B cell (primary cell): ENCODE measurements at places on chromosomes 5 and 9. TPM values are rescaled to one million over a fixed set of nuclear protein-coding genes. Genes with fewer than 3 reads are reported as not detected.

DNA sequence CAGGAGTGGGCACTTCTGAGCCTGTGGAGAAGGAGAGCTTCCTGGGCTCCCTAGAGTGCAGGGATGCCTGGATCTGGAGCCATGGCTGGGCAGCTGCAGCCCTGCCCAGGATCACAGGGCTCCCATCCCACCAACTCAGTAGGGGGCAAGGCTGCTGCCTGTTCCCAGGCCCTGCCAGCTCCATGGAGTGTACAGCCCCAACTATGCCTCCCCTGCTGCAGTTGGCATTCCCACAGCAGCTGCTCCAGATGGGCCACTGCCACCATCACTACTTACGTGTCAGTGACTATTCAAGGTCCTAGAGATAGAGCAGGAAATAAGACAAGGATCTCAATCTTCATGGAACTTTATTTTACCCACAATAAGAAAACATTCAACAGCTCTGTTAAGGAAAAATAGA lies 107.1 kb upstream of the TNPO1 start:
- H3K27me3 ChIP-seq: peaks cover 10% of the 10 kb centered on the region
- H3K4me3 ChIP-seq: no peak overlapping the region
- no peaks in the 10 kb centered on the region for H3K36me3 ChIP-seq
- no peak overlapping the region for H3K27ac ChIP-seq

DNA sequence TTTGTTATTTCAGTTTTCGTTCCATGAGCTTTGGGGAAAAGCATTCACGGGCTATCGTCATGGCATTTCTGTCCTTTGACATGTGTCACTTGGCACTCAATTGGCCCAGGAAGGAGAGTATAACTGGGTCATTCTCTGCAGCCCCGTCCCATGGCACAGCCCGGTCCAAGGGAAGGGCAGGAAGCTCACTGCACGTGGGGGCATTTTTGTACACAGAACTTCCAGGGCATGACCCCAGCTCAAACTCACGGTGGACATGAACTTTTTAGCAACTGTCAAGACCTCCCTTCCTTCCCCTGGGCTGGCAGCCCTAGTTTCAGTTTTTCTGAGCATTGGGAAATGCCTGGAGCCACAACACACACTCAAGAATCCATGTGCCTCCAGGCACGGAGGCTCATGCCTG lies 161.6 kb upstream of the PANK3 start:
- no peaks in the 10 kb centered on the region for H3K36me3 ChIP-seq
- no peaks in the 10 kb centered on the region for H3K27me3 ChIP-seq
- no peak overlapping the region for H3K4me3 ChIP-seq

- H3K36me3 ChIP-seq: peaks cover 2% of the 10 kb centered on the region
- peak; percentile 69 for DNase-seq
- H3K4me1 ChIP-seq: peaks cover 57% of the 10 kb centered on the region
- H3K27me3 ChIP-seq: no peaks in the 10 kb centered on the region
- peak overlapping the region; percentile 63 for H3K27ac ChIP-seq
- no peak overlapping the region for H3K4me3 ChIP-seq
Observed at GRCh38 chr9:3478549-3478953, 47.2 kb downstream of the RFX3 start.

DNA sequence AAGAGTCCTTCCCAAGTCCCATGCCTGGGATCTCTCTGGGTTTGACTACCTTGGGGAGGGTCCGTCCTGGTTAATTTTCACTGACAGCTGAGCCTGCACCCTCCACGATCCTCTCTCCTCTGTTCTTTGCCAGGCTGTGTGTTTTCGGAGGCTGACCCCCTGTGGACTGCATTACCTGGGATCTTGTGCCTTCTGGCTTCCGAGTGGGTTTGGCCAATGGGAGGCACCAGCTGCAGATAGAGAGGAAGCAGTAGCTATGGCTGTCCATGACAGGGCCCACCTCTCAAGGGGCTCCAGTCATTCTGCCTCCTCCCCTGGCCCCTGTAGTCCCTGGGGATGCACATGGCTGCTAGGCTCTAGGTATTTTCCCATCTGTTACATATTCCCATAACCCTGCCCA lies 285.0 kb downstream of the DMRT2 start:
- no peak for DNase-seq
- no peaks in the 10 kb centered on the region for H3K27me3 ChIP-seq
- H3K4me1 ChIP-seq: no peaks in the 10 kb centered on the region
- no peak overlapping the region for H3K4me3 ChIP-seq
- H3K36me3 ChIP-seq: no peaks in the 10 kb centered on the region

DNA sequence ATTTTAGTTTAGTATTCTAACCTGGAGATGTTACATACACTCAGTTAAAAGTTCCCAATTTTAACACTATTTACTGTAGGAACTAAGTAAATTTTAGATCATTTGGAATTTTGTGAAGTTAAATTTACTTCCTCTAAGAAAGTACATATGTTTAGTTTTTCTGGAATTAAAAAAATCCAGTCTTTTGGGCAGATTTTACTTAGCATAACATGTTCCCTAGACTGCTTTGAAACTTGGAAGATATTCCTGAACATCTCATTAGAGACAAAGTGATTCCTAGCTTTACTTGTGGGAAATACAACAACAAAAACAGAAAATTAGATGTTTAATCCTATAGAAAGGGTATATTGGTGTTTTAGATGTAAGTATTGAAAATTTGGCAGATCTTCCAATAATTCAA lies 930.0 kb upstream of the PTPRD start:
- no peak overlapping the region for H3K4me3 ChIP-seq
- no peaks in the 10 kb centered on the region for H3K27me3 ChIP-seq
- no peaks in the 10 kb centered on the region for H3K36me3 ChIP-seq
- no peak for DNase-seq

DNA sequence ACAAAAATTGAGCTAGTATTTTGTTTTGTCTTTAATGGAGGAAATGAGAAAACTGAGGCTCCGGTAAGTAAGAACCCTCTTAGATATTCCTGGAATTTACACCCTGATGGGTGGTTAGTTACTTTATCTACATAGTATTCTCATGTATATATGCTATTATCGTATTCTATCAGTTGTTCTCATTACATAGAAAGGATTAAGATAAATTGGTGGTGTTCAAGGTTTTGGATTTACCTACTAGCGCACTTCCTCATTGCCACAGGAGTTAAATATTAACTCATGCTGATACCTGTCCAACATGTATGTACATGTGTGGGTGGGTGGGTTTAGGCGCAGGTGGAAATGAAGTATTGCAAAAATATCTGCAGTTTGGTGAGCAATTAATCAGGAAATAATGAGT lies 61.1 kb upstream of the IFNE start:
- no peak overlapping the region for H3K4me3 ChIP-seq
- H3K36me3 ChIP-seq: no peaks in the 10 kb centered on the region
- H3K4me1 ChIP-seq: no peaks in the 10 kb centered on the region
- DNase-seq: no peak

DNA sequence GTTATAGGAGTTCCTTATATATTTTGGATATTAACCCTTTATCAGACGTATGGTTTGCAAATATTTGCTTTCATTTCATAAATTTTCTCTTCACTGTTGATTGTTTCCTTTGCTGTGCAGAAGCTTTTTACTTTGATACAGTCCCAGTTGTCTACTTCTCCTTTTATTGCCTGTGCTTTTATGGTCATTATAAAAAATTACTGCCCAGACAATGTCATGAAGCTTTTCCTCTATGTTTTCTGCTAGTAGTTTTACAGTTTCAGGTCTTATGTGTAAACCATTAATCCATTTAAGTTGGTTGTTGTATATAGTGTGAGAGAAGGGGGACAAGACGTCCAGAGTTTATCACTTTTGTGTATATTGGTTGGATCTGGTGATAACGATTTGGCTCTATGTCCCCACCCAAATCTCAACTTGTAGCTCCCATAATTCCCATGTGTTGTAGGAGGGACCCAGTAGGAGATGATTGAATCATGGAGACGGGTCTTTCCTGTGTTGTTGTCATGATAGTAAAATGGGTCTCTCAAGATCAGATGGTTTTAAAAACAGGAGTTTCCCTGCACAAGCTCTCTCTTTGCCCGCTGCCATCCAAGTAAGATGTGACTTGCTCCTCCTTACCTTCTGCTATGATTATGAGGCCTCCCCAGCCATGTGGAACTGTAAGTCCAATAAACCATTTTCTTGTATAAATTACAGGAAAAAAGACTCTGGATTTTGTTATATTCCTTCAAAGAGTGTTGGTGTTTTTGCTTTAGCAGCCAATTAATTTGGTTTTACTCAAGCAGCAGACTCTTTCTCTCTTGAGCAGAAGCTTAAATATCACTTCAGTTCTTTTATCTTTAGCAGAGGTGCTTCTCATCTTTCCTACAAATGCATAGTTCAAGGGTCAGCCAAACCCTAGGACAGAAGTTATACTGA lies 13.7 kb downstream of the F2R start:
- DNase-seq: no peak
- no peaks in the 10 kb centered on the region for H3K4me1 ChIP-seq
- no peaks in the 10 kb centered on the region for H3K27me3 ChIP-seq
- no peaks in the 10 kb centered on the region for H3K36me3 ChIP-seq
- H3K27ac ChIP-seq: no peak overlapping the region

The CCNJL gene
- 0.03 and 0.06 TPM in 2 replicates for polyA plus RNA-seq

DNA sequence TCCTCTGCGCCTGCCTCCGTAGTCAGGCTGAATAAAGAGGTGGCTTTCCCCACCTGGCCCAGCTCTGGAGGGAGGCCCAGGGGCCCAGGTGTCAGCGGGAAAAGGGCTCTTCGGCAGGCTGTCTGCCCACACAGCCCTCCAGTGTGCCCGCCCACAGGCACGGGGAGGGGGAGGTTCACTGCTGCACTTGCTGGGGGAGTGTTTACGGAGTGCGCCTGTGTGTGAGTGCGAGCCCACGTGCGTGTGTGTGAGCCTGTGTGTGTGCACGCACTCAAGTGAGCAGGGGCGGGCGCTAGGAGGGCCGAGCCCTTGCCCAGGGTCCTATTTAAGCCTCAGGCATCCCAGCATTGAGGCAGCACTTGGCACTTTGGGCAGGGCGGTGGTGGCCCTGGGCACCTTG lies 10.9 kb downstream of the DNLZ start:
- H3K4me3 ChIP-seq: no peak overlapping the region
- no peak overlapping the region for H3K27ac ChIP-seq
- no peaks in the 10 kb centered on the region for H3K27me3 ChIP-seq
- no peak for DNase-seq
- no peaks in the 10 kb centered on the region for H3K36me3 ChIP-seq
- no peaks in the 10 kb centered on the region for H3K4me1 ChIP-seq

DNA sequence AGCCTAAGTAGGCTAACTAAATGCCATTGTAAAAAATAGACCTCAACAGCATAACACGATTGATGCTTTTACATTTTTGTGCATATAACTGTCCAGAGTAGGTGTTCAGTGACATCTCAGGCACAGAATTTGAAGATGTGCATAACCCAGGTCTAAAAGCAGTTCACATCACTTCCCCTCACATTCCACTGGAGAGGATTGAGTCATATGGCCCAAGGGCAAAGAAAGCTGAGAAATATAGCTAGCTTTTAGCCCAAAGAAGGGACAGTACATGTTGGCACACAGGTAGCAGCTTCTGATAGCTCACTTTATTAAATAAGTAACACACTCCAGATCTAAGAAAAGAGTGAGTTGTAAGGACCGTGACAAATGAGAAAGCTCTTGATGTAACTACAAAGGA lies 2259.5 kb upstream of the WWC1 start:
- no peaks in the 10 kb centered on the region for H3K27me3 ChIP-seq
- no peak overlapping the region for H3K4me3 ChIP-seq
- H3K27ac ChIP-seq: no peak overlapping the region

- peaks cover 24% of the 10 kb centered on the region for H3K4me1 ChIP-seq
- H3K36me3 ChIP-seq: peaks cover 11% of the 10 kb centered on the region
- DNase-seq: no peak
- H3K4me3 ChIP-seq: no peak overlapping the region
- no peak overlapping the region for H3K27ac ChIP-seq
Observed at GRCh38 chr5:131610198-131611063, 24.6 kb downstream of the RAPGEF6 start.

DNA sequence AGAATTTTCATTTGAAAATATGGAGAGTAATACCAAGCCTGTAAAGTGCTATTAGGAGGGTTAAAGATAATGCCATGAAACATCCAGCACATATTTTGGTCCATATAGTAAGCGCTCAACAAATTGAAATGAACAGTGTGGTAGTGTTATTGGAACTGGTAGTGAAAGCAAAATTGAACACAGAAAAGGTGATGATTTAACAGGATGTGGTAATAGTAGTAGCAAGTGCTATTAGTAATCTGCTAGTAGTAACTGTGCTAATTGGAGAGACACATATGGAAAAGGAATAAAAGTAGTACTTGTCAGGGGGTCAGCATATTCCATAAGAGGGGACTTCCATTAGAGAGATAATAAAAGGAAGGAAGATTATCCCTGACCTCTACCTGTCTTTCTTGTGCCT lies 187.3 kb downstream of the HTR1A start:
- H3K36me3 ChIP-seq: no peaks in the 10 kb centered on the region
- no peak for DNase-seq
- H3K4me3 ChIP-seq: no peak overlapping the region
- H3K27ac ChIP-seq: no peak overlapping the region
- H3K27me3 ChIP-seq: no peaks in the 10 kb centered on the region

- DNase-seq: no peak
- no peaks in the 10 kb centered on the region for H3K4me1 ChIP-seq
- no peaks in the 10 kb centered on the region for H3K36me3 ChIP-seq
- no peak overlapping the region for H3K4me3 ChIP-seq
Observed at GRCh38 chr9:11338130-11338529, 725.3 kb upstream of the PTPRD start.

- H3K4me1 ChIP-seq: peaks cover 88% of the 10 kb centered on the region
- no peaks in the 10 kb centered on the region for H3K27me3 ChIP-seq
- DNase-seq: peak; percentile 86
- H3K27ac ChIP-seq: peak overlapping the region; percentile 95
Observed at GRCh38 chr5:134543820-134544614, 18.5 kb downstream of the JADE2 start.

The FSTL4 gene
- 0.31 and 0.40 TPM in 2 replicates for polyA plus RNA-seq

- H3K27me3 ChIP-seq: no peaks in the 10 kb centered on the region
- DNase-seq: no peak
- no peaks in the 10 kb centered on the region for H3K4me1 ChIP-seq
- H3K4me3 ChIP-seq: no peak overlapping the region
Observed at GRCh38 chr5:43567967-43568366, 11.1 kb upstream of the PAIP1 start.

The CHSY3 gene
- not detected in 2 replicates for polyA plus RNA-seq

DNA sequence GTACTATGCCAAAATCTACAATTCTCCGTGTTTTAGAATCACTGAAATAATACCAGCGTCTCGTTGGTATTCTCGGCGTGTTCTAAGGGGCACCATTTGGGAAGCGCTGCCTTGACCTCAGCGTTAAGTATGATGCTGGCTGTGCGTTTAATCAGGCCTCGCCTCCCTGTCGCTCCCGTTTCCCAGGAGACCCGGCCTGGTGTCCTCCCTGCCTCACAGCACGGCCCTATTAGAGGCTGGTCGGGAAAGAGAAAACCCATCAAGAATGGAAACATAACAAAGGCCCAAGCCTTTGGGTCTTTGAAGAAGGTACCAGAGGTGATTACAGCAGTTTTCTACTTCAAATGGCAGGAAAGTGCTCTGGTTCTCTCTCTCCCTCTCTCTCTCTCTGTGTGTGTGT lies 30.0 kb downstream of the GFPT2 start:
- DNase-seq: no peak
- no peaks in the 10 kb centered on the region for H3K36me3 ChIP-seq
- H3K4me3 ChIP-seq: no peak overlapping the region

- H3K27me3 ChIP-seq: no peaks in the 10 kb centered on the region
- no peaks in the 10 kb centered on the region for H3K4me1 ChIP-seq
- H3K4me3 ChIP-seq: no peak overlapping the region
Observed at GRCh38 chr5:38755181-38755580, 90.6 kb upstream of the OSMR start.
